Activated effector memory CD4-positive, alpha-beta T cell treated with anti-CD3 and anti-CD28 coated beads, Interleukin-2, amount 50 U/mL, for 16 hours (primary cell): ENCODE measurements at places on chromosomes 1 and 21.

DNA sequence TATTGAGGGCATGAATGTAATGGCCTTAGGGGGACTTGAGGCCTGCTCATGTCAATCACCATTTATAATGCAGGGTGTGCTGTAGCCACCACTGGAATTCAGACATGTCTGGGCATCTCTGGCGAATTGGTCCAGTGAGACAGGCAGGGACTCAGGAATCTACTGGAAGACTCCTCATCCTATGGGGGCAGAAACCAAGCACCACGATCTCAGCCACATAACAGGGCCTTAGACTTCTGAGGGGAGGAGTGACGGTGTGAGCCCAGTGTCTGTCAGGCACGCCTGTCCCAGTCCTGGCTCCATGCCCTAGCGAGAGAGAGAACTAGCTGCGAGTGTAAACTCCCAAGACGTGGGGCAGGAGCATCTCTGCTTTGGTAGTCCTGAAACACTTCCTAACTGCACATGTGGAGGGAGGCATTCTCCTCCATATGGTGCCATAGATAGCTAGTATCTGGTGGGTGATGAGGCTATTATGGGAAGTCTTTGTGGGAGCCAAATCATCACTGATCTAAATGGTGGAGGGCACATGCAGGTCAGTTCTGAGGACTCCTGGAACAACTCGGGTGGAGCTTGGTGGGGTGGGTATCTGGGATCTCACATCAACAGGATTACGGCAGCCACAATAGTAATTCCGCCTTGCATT is 29.8 kb upstream of the KIAA0040 start:
- no peak for DNase-seq

GRCh38 chr1:207971331-207972219 is 60.6 kb upstream of the CD34 start:
- DNase-seq, result no peak

- no peak for DNase-seq
These were observed 5.2 kb upstream of the AKNAD1 start for GRCh38 chr1:108862017-108862610.

- DNase-seq, result no peak
These were observed 47.8 kb downstream of the UMODL1 start for GRCh38 chr21:42118901-42119300.

- peak; percentile 68 for DNase-seq
These were observed 1.1 kb downstream of the ZSWIM5 start for GRCh38 chr1:45205011-45205909.

DNA sequence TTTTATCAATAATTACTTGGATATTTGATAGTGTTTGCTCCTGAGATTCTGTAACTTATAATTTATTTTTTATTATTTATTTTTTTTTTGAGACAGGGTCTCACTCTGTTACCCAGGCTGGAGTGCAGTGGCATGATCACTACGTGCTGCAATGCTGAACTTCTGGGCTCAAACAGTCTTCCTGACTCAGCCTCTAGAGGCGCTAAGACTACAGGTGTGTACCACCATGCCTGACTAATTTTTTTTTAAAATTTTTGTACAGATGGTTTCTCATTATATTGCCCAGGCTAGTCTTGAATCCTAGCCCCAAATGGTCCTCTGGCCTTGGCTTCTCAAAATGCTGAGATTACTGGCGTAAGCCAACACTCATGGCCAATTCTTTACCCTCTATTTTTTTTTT is 845.5 kb upstream of the ADGRL4 start:
- DNase-seq, result no peak

DNA sequence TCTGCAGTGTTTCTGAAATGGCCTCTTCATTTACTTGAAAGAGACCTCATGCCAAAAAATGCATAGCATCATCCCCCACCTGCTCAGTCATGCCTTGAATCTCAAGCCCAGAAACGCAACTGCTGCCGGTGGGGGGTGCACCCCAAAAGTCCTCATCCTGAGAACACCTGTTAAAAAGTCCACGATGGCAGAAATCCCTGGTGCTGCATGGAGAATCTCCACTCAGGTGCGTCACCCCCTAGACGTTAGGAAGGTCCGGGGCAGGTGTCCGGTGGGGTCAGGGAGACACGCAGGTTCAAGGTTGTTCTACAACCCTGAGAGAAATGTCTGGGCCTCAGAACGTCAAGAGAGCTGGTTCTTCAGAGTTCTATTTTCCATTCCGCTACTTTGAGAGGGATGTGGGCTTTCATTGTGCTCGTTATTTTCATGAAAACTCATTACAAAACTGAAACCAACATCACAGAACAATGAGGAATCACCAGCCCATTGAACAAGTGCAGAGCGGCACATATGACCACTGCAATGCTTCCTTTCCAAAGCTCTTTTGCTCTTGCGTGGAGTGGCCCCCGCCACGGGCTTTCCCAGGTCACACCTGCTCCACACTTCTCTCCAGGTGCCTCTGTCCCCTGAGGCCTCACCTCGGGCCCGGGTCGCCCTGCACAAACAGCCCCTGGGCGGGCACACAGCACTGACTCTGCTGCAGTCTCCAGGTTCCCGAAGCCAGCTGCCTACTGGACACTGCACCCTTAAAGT is 201.9 kb downstream of the TOMM20 start:
- peak; percentile 78 for DNase-seq

GRCh38 chr1:85849660-85850059 is 141.4 kb upstream of the ZNHIT6 start:
- DNase-seq, result no peak

DNA sequence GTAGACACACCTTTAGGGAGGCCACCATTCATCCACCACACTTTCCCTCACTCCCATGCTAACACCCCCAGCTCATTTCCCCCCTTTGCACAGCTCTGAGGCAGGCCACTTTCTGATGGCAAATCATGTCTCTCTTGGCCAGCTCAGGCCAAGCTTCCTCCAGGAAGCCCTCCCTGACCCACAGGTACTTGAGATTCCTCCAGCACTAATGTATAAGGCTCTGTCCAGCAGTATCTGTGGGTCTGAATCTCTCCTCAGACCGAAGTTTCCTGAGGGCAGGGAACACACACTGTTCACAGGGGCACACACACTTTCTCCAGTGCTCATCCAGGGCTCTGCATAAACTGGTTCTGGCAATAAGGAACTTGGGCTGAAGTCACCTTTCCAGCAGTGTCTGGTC is 19.2 kb downstream of the LGR6 start:
- no peak for DNase-seq

- DNase-seq, result no peak
These were observed 64.9 kb downstream of the CD2 start for GRCh38 chr1:116819081-116819480.

DNA sequence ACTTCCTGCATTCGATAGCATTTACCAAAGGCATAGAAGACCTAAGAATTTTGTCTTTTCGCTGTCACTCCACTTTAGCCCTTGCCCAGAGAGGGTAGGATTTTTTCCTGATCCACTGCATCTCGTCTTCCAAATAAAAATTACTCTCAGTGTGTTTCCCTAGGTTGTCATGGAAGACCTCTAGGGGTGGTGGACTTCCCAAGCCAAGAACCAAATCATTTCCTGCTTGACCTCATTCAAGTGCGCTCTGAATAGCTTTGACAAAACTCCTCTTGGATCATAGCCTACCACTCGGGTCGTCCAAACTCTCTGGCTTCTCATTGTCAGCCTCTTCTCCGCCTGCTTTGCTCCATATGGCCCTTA is 431 bp upstream of the C1orf52 start:
- no peak for DNase-seq

DNA sequence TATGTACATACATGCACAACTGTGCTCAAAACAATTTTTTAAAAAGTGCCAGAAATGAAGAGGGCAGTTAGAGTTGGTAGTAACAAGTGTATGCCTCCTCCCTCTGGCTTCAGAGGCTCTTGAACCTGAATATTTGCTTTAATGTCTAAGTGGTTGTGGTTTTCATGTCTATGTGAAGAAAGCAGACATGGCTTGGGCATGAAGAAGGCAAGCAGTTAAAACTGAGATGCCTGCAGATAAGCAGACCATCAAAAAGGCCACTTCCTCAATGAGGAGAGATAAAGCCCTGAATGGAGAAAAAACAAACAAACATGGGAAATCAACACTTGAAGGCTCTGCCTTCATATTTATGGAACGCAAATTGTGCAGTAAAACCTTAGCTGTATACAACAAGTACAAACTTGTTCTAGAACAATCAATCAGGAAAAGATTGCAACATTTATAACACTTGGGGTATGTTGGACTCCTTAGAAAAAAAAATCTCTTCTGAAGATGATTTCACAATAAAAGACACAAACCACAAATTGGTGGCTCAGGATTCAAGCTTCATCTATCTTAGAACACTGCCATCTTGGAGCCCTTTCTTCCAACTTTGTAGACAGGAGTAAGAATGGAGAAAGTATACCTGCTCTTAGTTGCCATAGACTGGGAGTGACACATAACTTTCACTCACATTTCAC is 52.7 kb upstream of the PLA2G4A start:
- DNase-seq, result no peak

GRCh38 chr1:10734375-10734774 is 62.1 kb downstream of the CASZ1 start:
- no peak for DNase-seq

DNA sequence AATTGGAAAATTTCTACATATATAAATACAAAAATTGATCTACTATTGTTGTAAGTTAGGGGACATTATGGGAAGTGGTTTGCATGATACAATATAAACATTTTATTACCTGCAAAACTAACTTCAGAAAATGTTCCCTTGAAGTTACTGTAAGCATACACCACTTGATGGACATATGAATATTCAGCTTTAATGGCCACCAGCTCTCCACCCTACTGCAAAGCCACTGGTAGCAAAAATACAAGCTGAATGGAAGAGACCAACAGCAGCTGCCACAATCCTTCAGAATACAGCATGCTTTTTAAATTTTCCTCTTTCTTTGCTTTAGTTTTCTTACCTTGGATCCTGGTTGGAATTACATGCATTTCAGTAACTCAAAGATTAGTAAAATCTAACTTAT is 69.8 kb downstream of the COQ8A start:
- no peak for DNase-seq

DNA sequence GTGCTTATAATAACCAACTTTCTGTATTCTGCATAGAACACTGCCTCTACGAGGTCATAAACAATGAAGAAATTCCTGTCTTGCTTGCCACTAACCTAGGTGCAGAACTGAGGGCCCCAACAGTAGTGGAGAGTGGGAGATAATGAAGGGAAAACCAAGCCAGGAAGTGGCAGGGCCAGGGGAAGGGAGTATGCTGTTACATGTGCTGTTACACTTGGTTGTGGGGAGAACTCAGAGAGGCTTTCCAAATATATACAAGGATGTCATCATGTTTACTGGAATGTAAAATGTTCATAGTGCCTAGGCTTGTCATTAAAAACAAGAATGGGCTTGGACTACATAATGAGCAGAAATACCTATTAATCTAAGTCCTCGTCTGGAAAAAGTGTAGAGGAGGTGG is 31.1 kb downstream of the NHLH2 start:
- DNase-seq, result no peak

DNA sequence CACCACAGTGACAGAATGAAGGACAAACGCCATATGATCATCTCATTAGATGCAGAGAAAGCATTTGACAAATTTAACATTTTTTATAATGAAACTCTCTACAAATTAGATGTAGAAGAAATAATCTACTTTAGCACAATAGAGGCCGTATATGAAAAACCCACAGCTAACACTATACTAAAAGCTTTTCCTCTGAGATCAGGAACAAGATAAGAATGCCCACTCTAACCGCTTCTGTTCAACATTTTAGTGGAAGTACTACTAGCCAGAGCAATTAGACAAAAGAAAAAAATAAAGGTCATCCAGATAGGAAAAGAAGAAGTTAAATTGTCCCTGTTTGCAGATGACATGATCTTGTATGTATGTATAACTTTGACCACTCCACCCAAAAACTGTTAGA is 109.7 kb downstream of the SLC35F3 start:
- no peak for DNase-seq

DNA sequence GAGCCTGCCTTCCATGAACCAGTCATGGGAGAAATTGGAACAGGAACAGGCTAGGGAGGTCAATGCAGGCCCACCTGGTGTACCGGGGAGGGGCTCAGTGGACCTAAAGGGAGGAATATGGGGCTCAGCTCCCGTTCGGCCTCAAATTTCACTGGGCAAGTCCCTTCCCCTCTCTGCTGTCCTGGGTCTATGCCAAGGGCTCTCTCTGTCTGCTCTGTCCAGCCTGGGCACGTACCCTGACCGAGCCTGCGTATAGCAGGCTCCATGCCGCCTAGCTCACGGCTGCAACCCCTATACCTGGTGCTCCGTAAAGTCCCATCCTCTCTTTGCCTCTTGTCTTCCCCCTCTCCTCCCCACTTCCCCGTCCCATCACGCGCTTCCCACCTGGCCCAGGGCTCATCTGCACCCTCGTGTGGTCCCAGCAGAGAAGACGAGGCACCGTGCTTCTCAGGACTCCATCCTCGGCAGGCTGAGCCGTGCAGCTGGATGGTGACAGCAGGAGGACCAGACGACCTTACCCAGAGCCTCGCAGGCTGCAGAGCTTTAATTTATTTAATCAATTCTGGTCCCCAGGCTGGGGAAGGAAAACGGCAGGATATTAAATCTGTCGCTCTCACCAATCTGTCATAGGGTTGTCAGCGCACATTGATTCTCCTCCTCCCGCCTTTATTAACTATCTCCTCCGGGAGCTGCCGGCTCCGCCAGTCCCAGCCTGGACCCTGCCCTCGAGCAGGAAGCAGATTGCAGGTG is 25.0 kb upstream of the DISP3 start:
- DNase-seq, result no peak

DNA sequence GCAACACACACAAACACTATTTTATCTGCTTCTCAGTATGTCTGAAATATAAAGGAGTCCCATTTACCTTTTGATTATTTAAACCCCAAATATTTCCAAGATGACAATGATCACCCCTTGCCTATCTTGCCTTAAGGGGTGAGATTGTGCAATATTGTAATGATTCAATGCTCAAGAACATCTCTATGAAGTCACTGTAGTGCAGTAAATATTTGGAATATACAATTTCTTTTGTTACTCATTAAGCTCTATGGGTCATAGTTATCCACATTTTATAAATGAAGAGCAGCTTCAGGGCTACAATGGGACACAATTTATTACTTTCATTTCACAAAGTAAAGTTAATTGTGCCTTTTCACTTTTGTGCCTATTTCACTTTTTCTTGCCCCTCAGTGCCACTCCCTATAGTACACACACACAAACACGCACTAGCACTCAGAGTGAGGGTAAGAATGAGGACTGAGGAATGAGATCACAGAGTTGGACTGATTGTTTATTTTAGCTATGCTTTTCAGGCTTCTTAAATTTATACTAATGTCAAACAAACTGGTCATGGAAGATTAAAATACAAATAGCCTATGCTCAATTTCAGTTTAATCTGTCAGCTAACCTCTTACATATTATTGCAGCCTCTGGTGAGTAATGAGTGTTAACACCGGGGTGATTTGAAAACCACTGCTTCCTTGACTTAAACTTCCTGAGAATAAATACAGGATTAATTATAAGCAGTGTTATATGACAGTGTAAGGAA is 521.0 kb upstream of the B3GALT2 start:
- no peak for DNase-seq

GRCh38 chr1:184975208-184975870 is 1.0 kb upstream of the NIBAN1 start:
- DNase-seq, result no peak

DNA sequence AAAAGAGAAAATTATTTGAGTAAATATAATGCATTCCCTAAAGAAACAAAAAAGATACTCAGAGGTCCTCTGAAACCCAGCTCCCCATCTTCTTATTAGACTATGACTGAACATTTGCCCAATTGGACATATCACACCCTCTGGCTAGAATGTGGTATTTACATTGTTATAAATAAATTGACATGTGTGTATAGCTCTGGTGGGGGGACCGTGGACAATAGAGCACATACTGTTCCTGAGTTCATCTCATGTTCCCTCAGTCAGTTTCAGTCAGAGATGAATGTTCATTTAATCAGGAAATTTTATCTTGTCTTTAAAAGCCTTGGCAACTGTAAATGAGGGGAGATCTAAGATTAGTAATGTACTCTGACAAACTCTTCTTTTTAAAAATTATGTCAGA is 459.3 kb upstream of the ADAMTS5 start:
- DNase-seq, result no peak
